ENCODE measurements at places on chromosomes 4 and X.

DNA sequence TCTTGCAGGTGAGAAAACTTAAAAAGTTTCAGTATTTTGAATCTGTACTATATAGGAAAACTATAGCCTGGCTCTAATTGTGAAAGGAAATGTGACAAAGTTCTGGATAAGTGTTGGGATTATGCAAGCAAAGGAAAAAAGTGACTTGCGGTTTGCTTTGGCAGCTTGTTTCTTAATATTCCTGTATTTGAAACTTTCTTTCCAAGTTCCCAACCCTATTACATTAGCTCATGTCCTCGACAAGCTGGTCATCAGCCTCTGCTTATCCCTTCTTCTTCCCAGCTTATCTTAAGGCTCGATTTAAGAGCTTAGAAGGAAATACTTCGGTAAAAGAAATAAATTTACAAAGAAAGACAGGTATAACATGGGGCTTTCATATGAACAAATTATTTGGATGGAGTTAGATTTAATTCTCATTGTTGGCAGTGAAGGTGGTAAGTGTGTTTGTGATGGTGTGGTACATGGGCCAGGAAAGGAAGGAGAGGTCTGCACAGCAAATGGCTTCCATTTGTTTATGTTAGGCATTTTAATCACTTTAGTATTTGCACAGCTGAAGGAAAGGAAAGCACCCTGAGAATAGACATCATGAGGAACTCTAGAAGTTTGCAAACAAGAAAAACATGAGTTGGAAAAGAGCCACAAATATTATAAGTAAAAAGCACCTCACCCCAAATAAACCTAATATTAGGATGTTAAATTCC, 5.1 kb upstream of the MYOZ2 start:
- no peak for DNase-seq

- no peak for DNase-seq
Measured at GRCh38 chr4:52704133-52704532, 45.0 kb upstream of the USP46 start.

DNA sequence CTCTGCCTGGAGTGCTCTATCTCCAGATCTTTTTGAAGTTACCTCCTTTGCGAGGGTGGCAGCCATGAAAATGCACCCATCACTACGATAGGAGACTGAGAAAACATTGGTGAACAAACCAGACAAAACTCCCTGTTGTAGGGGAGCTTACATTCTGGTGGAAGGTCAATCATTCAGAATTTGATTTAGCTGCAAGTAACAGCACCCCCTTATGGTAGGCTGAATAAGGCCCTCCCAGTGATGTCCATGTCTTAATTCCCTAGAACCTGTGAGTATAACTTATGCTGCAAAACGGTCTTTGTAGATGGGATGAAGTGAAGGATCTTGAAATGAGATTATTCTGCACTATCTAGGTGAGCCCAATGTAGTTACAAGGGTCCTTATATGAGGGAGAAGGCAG, 5.6 kb upstream of the TEC start:
- DNase-seq: no peak

DNA sequence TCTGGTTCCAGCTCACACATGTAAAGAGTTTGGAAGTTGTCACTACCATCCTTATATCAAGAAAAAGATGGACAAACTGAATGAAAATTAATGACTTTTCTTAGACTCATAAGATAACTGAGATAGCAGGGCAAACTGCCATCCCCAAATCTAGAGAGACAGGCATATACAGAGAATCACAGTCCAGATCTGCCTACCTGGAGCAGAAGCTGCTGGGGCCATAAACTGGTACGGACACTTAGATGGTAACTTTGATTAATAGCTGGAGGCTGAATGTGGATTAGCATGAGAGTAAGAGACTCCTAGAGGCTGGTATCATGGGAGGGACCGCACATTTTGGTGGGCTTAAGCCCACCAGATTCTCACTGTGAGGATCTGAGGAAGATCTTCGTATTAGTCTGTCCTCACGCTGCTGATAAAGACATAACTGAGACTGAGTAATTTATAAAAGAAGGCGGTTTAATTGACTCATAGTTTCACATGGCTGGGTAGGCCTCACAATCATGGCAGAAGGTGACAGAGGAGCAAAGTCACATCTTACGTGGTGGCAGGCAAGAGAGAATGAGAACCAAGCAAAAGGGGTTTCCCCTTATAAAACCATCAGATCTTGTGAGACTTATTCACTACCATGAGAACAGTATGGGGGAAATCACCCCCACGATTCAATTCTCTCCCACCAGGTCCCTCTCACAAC, 10.8 kb upstream of the POLA1 start:
- no peak for DNase-seq

DNA sequence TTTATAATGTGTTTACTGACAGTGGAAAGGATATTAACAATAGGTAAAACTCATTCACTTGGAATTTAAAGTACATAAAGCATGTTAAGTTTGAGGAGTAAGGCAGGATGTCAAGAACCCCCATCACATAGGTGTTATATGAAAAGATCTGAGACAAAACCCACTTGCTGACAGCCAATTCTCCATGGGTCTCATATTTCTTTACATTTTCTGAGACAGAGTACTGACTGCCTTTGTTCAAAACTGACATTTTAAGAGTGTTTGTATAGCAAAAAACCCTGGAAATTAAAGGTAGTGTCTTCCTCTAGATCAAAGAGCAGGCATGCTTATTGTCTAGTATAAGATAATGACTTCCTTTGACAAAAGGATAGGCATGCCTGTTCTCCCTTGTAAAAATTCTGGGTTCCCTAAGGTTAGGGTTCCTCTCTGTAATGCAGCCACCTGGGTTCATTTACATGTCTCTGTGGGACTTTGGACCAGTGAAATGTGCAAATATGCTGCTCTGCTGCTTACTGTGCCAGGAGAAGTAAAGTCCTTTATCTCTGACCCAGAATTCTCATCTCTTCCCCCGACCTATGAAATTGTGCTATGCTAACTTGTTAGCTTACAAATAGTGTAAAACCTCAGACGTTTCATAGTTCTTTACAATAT, 123.6 kb downstream of the PCDH18 start:
- no peak for DNase-seq

DNA sequence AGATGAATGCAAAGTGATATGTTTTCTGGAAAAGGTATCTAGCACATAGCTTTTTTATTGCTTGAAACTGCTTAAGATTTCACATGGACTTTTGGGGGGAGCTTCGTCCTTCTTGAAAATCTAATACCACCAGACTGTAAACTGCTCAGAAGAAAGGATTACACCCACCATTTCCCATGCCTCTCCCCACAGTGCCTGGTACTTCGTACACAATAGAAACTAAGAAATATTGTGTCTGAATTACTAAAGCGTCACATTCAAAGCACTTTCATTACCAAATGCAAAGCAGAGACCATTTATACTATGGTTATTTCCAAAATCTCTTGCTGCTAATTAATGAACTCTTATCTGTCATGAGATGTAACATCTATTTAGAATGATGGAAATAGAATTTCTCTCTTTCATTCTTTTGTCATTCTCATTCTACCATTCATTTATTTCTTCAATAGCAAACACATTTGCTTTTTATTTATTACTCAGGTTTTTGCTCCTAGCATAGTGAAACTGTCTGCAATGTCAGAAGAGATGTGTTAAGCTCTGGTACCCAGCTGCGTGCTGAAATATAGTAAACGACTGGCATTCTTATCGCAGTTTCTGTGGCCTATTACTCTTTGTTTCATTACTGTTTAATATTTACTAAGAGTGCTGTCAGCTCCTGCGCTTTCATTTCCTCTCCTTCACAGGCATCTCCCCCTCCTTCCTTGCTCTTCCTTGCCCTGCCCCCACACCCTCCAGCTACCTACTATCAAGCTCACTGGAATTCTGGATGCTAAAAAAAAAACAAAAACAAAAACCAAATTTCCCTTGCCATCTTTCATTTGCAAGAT, 51.4 kb upstream of the RAPGEF2 start:
- no peak for DNase-seq

GRCh38 chrX:96715481-96715880, 30.8 kb downstream of the DIAPH2 start:
- DNase-seq: no peak

GRCh38 chr4:26685250-26685649, 101.4 kb downstream of the TBC1D19 start:
- no peak for DNase-seq

DNA sequence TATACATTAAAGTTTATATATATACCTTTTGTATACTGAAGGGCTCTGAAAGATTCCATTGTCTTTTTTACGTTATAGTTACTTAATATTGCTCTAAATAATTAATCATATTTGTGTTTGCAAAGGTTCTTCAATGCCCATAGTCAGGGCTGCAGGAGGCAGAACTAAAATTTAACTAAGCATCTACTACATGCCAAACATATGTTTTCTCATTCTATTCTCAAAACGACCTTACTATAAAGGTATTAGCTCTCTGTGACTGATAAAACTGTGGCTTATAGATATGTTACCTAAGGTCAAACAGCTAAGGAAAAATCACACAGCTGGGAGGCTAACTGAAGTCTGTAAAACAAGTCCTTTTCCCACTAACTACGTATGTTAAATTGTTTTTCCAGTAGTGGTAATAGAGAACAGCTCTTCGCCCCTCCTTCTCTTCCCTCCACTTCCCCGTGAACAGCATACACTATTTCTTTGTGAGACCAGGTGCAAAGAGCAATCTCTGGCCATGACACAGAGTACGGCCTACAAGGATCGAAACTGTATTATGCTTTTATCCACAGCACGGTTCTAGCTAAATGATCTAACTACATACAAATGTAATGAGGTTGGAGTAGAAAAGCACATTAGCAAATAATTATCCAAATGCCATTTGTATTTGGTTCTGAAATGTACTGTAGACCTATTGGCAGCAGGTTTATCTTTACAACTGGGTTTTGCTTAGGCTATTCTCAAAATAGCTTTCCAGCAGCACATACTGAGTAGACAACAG, 1.7 kb downstream of the CNOT6L start:
- no peak for DNase-seq

DNA sequence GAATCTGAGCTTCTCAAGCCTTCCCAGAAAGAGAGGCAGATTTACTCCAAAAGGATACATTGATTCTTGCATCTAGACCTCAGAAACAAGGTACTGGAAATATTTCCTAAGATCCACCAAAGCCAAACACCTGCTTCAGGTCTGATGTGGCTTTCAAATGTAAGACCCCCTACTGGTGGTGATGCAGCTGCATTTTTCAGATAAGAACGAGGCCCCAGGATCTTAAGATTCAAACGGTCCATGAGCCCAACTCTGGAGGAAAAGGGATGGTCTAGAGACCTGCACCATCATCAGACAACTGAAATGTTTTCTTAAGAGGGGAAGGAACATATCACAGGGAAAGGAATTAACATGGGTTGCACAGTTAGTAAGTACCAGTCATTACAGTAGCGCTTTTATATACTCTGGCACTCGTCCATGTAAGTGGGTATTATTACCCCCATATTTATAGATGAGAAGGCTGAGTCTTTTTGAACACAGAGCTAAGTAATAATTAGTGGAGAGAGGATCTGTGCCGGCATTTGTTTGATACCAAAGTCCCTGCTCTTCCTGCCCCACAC, 73.7 kb downstream of the LEF1 start:
- DNase-seq: no peak

- DNase-seq: no peak
Measured at GRCh38 chrX:151973851-151974335, 583 bp downstream of the GABRE start.

GRCh38 chr4:173506597-173507211, 23.3 kb downstream of the HAND2 start:
- no peak for DNase-seq

DNA sequence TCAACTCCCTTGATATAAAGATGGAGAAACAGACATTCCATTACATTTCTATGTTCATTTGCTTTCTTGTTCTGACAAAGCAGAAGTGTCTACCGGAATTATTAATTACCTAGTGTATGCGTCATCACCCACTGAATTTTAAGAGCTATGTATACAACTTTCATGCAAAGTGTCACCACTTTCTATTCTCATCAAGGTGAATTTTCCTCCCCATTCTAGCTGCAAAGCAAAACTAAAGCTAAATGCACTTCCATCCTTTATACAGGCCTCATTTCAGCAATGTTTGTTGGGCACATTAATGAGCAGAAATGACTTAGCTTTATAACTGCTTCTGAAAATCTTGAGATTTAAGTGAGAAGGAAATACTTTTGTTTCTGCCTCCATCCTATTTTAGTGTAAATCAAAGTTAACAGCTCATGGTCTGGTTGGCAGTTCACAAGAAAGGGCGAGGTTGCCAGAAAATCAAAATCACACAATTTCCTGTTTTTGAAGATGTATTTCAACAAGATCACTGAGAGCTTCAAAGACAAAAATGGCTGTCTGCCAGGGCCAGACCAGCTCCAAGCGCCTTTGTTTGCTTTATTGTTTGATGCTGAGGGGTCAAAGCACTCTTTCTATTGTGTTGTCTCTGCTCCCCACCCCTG, 7.2 kb upstream of the FAM9C start:
- DNase-seq: no peak

GRCh38 chr4:141133999-141134995, 1.0 kb upstream of the RNF150 start:
- DNase-seq: no peak

- DNase-seq: no peak
Measured at GRCh38 chr4:6595897-6596537, 21.0 kb downstream of the MAN2B2 start.

GRCh38 chrX:68087526-68087925, 345.8 kb downstream of the OPHN1 start:
- no peak for DNase-seq

All from stimulated activated CD8-positive, alpha-beta memory T cell treated with anti-CD3 and anti-CD28 coated beads, Interleukin-7, amount 100 ng/mL, for 1 hour (primary cell).